Naive thymus-derived CD4-positive, alpha-beta T cell (primary cell): ENCODE measurements at places on chromosomes 12 and 14. TPM values are rescaled to one million over a fixed set of nuclear protein-coding genes. Genes with fewer than 3 reads are reported as not detected.

- DNase-seq = no peak
These were observed 12.0 kb upstream of the SLCO1B3 start for GRCh38 chr12:20798554-20798953.

GRCh38 chr12:51838036-51838435 is 10.5 kb downstream of the FIGNL2 start:
- no peak for DNase-seq

DNA sequence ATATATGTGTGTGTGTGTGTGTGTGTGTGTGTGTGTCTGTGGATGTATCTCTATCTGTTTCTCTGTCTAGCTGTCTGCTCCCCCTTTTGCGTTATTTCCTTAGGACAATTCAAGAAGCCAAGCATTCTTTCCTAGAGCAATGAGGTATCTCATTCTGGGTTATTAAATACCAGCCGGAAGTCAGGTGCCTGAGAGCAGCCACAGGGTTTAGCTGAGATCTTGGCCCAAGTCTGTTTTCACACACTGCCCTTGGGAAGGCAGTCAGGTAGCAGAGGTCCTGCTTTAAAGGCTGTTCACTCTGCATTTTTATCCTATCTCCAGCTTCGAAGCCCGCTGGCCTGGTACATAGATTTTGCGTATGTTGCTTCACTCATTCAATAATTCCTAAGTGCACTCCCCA is 76.8 kb downstream of the TSPAN9 start:
- DNase-seq = no peak

- DNase-seq = no peak
These were observed 54.2 kb downstream of the CCNK start for GRCh38 chr14:99535448-99535847.

DNA sequence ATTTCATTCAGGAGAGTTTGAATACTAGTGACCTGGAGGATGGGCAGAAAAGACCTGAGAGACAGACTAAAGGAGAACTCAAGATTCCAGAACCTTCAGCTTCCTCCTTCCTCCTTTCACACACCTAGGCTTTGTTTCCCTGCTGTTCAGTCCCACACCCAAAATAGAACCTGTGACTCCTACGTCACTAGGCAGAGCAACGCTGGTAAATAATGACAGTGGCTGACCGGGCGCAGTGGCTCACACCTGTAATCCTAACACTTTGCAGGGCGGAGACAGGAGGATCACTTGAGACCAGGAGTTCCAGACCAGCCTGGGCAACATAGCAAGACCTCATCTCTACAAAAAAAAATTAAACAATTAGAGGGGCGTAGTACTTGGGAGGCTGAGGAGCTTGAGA is 166.4 kb upstream of the FKBP4 start:
- no peak for DNase-seq

- DNase-seq = no peak
These were observed 89.7 kb downstream of the TMCC3 start for GRCh38 chr12:94560431-94561221.

- DNase-seq = no peak
These were observed 7.1 kb downstream of the PTHLH start for GRCh38 chr12:27965411-27965810.

DNA sequence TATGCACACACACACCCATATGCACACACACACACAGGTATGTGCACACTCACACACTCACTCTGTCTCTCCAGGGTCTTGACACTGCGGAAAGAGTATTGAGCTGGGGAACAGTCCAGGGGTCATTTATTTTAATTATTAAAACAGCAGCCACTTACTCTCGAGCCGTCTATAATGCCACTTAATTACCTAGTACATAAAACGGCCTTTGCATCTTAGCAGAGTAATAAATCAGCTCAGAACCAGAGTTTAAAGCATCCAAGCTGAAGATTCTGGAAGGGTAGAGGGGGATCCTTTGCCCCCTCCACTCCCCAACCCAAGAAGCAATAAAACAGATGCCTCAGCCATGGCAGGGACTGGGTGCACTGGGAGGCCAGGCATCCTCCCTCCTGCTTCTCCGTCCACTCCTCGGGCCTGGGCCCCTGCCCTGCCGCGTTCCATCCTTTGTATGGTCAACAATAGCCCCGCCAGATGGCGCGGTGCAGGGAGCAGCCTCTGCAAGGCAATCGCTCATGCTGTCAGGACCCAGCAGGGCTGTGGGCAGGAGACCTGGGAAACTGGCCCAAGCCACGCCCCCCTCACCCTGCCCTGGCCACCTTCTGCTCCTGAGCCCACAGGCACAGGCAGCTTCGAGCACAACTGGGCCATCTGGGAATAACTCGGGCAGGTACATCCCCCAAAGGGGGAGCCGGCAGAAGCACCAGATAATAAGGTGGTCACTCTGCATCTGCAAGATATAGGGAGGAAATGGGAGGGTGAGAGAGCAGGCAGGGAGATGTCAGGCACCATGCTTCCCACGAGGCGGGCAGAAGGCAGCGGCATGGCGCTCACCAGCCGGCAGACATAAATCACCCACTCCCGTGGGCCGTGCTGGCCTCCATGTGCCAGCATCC is 40.9 kb downstream of the CCDC85C start:
- DNase-seq = no peak

The COX8C gene
- polyA plus RNA-seq = not detected

The CLEC7A gene
- polyA plus RNA-seq = not detected

The GRIN2B gene
- not detected for polyA plus RNA-seq

The RASSF9 gene
- polyA plus RNA-seq = not detected
